ENCODE measurements at places on chromosomes 11 and 22.

- no peak for DNase-seq
Measured at GRCh38 chr11:7543302-7543701, 29.5 kb downstream of the PPFIBP2 start.

GRCh38 chr11:32881286-32881685 is 11.3 kb upstream of the QSER1 start:
- no peak for DNase-seq

GRCh38 chr11:68652683-68653156 is 31.6 kb upstream of the GAL start:
- DNase-seq = no peak

- DNase-seq = no peak
Measured at GRCh38 chr11:99592266-99592665, 571.5 kb downstream of the CNTN5 start.

- no peak for DNase-seq
Measured at GRCh38 chr22:23062616-23063538, 7.4 kb upstream of the GNAZ start.

GRCh38 chr11:61972112-61972671 is 4.8 kb upstream of the FTH1 start:
- no peak for DNase-seq

DNA sequence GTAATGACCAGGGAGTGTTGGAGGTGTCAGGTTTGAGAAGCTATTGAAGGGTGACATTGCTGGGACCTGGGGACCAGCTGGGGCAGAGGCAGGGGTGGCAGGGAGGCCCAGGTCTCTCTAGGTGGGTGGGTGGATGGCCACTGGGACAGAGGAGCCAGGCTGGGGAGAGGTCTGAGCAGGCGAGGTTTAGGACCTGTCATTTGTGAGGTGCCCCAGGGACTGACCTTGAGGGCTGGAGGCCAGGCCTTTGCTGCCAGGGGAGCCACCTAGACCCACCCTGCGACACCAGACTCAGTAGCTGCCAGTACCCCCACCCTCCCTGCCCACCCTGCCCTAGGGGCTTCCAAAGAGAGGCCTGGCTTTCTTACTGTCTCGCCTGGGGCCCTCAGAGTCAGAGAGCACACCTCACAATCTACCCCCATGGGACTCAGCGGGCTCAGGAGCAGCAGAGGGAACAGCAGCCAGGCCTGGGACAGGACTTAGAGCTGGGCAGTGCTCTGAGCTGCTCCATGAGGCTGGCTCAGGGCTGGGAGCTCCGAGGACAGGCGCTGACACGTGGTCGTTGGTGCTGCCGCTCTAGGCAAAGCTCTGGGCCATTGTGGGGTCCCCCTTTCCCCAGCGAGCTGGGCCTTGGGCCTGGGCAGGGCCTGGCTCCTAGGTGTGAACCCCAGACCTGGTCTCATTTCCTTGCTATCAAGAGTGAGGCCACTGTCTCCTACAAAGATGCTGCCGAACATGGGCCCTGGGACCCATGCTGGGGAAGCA is 28.6 kb upstream of the PPARA start:
- no peak for DNase-seq

- DNase-seq = no peak
Measured at GRCh38 chr11:88348870-88349269, 11.3 kb upstream of the CTSC start.

- DNase-seq = no peak
Measured at GRCh38 chr11:19774817-19775580, 62.4 kb downstream of the NAV2 start.

DNA sequence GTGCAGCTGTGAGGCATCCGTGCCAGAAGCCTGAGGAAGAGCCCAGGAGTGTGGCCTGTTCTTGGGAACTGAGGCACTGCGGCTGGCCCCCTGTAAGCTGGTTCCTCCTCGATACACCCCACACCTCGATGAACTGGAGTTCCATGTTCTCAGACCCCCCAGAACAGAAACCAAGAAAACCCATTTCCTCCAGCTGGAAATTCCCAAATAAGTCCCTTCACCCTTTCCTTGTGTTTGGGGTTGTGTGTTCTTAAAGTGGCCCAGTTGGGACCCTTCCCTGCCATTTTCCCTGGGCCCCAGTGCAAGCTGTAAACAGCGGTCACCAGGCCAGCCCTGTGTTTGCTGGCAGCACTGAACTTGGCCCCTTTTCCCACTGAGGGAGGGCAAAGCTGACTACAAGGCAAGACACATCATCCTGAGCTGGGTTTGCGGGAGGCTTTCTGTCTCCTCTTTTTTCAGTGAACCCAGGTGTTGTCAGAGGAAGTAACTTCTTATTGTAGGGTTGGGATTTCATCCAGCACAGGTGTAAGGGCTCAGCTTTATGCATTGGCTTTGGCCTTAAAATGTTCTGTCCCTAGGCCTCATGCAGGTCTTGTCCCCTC is 60.1 kb upstream of the MPEG1 start:
- DNase-seq = no peak

GRCh38 chr22:45506816-45507360 is 4.2 kb downstream of the FBLN1 start:
- no peak for DNase-seq

GRCh38 chr22:25039754-25040153 is 87.2 kb downstream of the KIAA1671 start:
- no peak for DNase-seq

GRCh38 chr11:5600374-5600851 is 4.0 kb downstream of the TRIM6 start:
- peak; percentile 37 for DNase-seq

- no peak for DNase-seq
Measured at GRCh38 chr11:72829178-72829577, 15.0 kb downstream of the ATG16L2 start.

GRCh38 chr11:99068832-99069231 is 48.1 kb downstream of the CNTN5 start:
- DNase-seq = no peak

GRCh38 chr11:57480409-57481137 is 20.2 kb downstream of the RTN4RL2 start:
- DNase-seq = peak; percentile 63

DNA sequence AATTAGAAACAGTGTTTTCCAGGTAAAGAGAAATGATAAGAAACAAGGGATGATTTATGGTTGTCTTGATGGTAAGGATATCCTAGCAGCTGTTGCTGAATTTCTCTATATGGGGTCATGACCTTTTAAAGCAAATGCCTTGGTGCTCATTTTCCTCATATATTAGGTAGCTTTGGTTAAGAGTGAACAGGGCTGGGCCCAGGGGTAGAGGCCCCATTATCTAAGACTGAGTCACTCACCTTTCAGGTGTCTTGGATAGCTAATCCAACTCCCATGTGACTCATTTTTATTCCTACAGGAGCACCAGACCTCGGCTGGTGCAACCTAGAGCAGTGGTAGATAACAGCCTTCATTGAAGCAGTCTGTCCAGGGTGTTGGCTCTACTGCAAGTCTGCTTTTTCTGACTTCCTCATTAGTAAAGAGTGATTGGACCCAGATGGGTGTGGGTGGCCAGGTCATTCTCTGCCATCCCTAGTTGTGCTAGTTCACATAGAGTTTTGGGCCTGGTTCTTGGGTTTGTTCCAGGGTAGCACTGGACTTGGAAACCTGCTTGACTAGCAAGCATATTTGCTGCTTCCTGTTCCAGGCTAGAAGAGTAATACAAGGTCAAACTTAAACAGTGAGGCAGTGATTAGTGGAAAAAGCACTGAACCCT is 37.4 kb downstream of the CTNND1 start:
- no peak for DNase-seq

GRCh38 chr11:44651535-44652155 is 75.1 kb upstream of the TSPAN18 start:
- no peak for DNase-seq

DNA sequence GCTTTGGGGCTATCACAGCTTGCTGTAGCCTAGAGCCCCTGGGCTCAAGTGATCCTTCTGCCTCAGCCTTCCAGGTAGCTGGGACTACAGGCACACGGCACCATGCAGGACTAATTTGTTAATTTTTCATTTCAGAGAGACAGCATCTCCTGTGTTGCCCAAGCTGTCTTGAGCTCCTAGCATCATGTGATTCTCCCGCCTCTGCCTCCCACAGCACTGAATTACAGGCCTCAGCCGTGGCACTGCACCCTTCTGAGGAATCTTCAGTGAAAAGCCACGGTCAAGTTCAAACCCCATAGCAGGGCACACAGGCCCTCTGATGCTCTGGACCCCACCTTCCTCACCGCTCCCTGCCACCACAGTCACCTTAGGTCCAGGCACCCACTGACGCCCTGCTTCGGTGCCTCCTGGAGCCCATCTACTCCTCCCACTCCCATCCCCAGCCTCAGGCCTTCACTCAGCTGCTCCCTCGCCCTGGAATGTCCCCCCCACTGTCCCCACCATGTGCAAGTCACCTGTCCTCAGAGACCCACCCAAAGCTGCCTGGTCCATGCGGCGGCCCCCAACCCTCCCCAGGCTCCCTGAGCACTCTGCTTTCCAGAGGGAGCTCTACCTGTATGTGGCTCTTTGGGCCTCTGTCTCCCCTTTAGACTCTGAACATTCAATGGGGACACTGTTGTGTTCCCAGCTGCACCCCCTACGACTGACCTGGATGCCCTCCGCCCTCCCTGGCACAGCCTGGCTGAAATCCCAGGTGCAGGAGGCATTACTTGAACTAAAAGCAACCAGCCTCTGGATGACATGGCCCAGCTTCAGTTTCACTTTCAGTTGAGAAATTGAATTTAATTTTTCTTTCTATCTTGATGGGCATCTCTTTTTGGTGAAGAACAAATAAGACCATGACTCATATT is 1.6 kb downstream of the APOL2 start:
- DNase-seq = no peak

GRCh38 chr11:110991661-110992355 is 253.7 kb upstream of the POU2AF2 start:
- DNase-seq = no peak

DNA sequence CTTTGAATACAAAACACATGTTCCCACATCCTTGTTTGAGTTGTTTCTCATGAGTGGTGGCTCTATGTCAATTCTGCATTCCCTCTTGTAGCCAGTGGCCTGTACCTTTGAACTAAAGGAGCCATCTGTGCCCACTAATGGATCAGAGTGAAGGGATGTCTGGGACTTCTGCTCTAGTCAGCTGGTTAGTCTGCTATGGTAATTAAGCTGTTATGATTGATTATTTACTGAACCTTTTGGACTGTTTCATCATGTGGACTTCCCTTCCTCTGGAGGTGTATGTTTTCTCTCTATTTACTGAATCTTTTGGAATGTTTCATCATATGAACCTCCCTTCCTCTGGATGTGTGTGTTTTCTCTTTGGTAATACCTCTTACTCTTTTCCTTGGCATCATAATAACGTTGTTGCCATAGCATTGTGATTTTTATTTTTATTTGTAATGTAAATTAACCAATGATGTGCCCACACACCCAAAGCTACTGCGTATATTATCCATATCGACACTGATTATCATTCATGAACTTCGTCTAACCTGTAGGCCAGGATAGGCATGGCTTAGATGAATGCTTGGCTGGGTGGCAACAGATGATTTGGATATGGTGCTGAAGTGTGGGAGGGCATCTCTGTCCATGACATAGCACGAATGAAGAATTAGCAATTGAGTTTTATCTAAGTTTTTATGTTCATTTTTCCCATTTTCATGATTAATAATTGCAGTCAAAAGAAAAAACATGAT is 112.3 kb upstream of the SORL1-AS1 start:
- DNase-seq = no peak

DNA sequence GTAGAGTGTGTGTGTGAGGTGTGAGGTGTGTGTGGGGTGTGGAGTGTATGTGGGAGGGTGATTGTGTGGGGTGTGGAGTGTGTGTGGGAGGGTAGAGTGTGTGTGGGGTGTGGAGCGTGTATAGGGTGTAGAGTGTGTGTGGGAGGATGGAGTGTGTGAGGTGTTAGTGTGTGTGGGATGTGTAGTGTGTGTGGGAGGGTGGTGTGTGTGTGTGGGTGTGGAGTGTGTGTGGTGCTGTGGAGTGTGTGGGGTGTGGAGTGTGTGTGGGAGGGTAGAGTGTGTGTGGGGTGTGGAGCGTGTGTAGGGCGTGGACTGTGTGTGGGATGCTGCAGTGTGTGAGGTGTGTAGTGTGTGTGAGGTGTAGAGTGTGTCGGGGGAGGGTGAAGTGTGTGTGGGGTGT is 356.1 kb downstream of the CADM1 start:
- no peak for DNase-seq

DNA sequence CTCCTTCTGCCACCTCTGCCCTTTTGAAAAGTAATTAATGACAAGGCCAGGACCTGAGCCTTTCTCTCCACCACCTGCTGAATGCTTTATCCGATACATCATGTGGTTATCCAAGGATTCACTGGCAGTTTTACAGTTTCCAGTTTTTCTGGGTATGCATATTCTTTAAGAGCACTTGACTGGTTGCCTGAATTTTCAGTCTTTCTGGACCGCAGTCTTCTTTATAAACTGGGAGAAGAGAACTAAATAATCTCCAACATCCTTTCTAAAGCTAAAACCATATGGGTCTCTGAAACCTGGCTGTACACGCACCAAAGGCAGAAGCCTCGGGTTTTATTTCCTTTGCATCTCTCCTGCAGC is 65.1 kb downstream of the BTG4 start:
- no peak for DNase-seq

- no peak for DNase-seq
Measured at GRCh38 chr22:40108396-40108795, 69.3 kb upstream of the TNRC6B start.

DNA sequence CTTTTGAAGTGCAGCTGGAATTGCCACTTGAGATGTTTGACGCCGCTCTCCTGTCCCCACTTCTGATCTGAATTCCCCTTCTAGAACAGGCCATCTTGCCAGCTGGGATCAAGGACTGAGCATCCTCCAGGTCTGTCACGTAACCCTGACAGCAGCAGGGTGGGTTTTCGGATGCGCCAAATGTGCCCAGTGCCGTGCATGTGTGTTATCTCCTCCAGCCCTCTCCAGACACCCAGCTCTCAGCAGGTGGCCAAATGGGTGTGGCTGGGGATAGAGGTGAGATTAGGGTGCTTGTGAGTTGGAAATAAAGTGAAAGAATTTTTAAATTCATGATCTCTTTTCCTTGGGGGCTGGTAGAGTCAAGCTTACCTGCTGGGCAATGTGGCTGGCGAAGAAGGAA is 3.3 kb downstream of the OSBP2 start:
- no peak for DNase-seq

- DNase-seq = no peak
Measured at GRCh38 chr11:76054330-76054729, 152.0 kb downstream of the WNT11 start.

All from activated T-cell treated with anti-CD3 and anti-CD28 coated beads for 4 hours (primary cell).